ENCODE measurements at places on chromosomes 5 and 9.
A peak's percentile ranks its signal among the peaks of the same experiment; 100 is the strongest.

GRCh38 chr9:74696520-74696919, 191.2 kb downstream of the TRPM6 start:
- DNase-seq: no peak

DNA sequence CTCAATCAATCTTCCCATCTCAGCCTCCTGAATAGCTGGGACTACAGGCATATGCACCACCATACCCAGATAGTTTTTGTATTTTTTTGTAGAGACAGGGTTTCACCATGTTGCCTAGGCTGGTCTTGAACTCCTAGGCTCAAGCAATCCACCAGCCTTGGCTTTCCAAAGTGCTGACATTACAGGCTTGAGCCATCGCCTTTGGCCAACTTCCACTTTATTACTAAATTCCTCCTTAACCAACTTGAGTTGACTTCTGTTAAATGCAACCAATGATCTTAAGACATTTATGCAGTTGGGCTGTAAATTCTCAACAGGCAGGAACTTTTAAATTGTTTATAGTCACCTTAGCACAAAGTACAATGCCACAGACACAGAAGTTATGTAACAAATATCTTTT, 2.8 kb downstream of the LARS1 start:
- DNase-seq: no peak

DNA sequence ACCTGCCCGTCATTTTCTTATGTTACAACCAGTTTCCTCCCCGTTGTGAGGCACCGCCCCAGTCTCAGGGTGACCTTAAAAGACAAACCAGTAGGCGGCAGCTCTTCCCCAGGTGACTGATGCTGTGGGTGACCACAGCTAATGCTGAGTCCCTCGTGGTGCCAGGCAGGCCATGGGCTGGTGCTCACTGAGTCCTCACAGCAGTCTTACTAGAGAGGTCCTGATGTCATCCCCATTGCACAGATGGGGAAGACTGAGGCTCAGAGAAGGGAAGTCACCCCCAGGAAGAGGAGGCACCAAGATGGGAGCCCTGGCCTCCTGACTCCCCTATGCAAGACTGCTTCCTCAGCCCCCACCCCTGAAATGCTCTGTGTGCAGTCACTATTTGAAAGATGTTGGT, 978 bp downstream of the CFAP157 start:
- DNase-seq: no peak

GRCh38 chr9:93962561-93963440, 7.6 kb upstream of the BARX1 start:
- DNase-seq: peak; percentile 84

DNA sequence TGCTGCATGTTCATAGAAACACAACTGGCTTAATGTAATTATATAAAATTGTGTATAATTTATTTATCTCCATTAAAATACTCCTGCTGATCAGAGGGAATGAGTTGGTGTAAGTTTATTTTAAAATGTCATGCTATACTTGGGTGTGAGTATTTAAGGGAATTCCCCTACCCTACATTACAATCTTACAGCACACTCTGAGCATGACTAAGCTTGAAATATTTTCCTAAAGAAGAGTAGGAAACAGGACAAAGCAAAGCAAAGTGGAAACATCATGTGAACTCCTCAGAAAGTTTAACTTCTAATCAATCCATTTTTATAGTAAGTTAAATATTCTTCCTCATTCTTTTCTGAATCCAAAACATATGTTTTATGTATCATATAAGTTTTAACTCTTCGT, 1271.3 kb downstream of the EFNA5 start:
- DNase-seq: no peak

GRCh38 chr5:69528035-69528434, 32.0 kb upstream of the GTF2H2C start:
- DNase-seq: no peak

- no peak for DNase-seq
Observed at GRCh38 chr5:119966028-119966427, 336.7 kb downstream of the FAM170A start.

DNA sequence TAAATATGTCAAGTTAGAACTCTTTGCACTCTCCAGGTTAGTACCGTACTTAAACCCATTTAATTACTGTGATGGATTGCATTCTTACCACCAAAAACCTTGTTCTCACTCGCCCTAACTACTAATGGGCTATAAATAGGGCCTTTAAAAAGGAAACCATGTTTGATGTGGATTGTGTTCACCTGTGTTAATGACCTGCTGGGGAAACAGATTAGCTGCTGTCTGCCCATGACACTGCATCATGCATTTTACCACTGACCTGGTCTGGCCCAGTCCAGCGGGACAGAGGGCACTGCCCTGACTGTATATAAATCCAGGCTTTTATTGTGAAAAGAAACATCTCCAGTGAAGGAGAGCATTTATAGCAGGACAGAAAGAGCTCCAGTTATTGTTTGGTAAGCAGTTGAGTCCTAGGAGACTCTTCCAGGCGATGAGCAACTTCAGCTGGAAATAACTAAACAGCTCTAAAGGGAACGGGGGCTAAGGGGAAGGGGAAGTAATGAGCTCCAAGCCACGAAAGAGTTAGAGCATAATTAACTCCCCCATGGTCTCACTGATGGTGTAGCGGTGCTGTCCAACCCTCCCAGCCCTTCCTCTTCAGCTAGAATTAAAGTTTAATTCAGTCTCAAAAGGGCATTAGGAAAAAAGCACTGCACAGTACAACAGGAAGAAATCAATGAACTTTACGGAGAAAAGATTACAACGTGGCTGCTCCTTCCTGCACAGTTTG, 303.1 kb downstream of the ENC1 start:
- DNase-seq: no peak

- no peak for DNase-seq
Observed at GRCh38 chr5:163433271-163433670, 4.1 kb upstream of the CCNG1 start.

- DNase-seq: no peak
Observed at GRCh38 chr9:110746211-110746930, 77.8 kb downstream of the MUSK start.

- no peak for DNase-seq
Observed at GRCh38 chr9:38003230-38003629, 65.8 kb downstream of the SHB start.

DNA sequence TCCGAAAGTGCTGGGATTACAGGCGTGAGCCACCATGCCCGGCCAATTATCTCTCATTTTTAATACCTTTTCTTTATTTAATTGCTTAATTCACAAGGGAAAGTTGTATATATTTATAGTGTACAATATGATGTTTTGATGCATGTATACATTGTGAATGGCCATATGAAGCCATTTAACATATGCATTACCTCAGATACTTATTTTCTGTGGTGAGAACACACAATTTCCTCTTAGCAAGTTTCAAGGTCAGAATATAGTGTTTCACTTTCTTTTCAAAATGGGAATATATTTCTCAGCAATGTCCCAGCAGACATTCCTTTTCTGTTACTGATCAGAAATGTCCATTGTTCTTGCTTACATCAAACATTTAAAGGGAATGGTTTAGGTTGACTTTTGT, 1596.3 kb downstream of the MAT2B start:
- DNase-seq: no peak

DNA sequence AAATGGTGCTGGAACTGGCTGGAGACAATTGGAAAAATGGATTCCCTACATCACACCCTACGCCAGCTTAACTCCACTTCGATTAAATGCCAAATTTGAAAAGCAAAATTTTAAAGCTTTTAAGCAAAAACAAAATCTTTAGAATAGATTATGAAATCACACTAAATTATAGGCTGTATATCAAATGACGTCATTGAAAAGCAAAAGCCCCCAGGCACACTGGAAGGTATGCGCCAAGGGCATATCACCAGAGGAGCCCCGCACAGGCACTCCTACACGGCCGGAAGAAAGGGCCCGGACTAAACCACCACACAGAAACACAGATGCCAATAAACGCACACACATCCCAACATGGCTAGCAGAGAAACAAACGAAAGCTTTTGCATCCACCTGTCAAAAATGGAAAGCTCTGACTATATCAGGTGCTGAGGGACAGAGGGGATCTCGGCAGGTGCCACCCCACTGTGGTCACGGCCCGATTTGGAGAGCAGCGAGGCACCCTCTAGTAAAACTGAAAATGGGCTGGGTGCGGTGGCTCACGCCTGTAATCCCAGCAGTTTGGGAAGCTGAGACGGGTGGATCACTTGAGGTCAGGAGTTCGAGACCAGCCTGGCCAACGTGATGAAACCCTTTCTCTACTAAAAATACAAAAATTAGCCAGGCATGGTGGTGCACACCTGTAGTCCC, 17.0 kb upstream of the MXD3 start:
- no peak for DNase-seq

- peak; percentile 48 for DNase-seq
Observed at GRCh38 chr9:3751125-3751758, 225.4 kb upstream of the RFX3 start.

DNA sequence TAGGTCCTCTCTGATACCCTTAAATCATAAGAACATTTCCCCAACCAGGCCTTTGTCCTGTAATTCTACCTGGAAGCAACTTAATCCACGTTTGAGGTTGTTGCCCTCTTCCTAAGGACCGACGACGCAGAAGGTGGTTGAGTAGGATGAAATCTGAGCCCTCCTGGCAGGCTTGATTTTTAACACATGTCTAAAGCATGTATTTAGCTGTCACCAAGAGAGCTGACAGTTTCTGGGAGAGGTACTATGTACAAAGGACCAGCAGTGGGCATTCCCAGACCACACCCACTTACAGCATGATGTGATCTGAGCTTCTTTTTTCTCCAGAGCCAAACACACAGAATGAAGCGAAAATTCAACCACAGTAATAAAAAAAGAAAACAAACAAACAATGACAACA, 260.9 kb downstream of the SH3GL2 start:
- no peak for DNase-seq

DNA sequence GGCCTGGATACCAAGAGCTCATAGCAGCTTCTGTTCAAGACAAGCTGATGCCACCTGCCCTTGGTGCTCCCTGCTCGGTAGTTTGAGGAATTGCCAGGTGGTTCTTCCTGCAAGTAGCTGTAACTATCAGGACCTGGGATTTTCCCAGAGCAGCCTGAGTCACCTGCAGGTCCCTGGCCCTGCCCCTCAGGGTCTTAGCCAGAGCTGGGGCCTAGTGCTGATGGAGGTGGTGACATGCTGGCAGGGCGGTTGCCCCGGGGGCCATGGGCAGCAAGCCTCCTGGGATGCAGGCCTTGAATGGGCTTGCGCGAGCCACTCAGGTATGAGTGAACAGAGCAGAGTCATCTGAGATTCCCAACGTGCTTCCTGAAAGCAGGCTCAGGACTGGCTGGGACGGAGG, 262.3 kb downstream of the HSPA4 start:
- no peak for DNase-seq

DNA sequence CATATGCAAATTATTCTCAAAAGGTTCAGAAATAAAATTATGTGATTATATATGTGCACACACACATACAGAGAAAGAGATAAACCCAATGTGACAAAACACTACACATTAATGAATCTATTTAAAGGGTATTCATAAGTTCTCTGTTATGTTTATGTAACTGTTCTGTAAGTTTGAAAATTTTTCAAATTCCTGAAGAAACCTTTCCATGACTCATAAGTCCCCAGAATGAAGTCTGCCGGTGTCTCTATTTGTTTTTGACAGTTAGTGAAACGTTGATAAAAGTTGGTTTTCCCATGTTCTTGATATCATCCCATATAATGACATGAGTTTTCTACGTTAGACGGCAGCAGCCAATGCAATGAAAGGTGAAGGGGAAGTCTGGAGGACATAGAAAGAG, 199.5 kb upstream of the PUM3 start:
- DNase-seq: no peak

DNA sequence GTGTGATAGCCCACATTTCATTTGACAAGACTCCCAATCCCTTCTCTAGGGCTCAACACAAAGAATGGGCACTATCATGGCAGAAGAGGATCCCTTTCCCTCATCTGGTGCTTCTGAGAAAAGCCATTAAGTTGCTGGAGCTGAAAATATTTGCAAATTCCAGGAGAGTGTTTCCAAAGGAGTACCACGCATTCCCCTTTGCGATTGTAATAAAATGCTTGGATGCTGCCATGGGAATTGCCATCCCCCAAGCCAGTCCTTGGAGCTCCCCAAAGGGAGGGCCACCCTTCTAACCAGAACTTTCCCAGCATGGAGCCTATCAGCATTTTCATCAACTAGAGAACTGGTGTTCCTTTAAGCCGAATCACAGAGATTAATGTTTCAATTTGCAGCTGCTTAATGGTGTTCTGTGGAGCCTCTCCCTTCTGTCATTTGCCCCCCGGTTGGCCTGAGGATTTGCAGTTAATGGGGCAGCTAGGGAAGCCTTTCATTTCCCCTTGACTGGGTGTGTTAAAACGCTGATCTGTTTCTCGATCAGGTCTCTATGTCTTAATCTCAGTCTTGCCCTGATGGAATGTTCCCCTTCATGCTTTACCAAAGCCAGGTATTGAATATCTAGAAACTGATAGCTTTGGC, 133.0 kb downstream of the ENC1 start:
- no peak for DNase-seq

DNA sequence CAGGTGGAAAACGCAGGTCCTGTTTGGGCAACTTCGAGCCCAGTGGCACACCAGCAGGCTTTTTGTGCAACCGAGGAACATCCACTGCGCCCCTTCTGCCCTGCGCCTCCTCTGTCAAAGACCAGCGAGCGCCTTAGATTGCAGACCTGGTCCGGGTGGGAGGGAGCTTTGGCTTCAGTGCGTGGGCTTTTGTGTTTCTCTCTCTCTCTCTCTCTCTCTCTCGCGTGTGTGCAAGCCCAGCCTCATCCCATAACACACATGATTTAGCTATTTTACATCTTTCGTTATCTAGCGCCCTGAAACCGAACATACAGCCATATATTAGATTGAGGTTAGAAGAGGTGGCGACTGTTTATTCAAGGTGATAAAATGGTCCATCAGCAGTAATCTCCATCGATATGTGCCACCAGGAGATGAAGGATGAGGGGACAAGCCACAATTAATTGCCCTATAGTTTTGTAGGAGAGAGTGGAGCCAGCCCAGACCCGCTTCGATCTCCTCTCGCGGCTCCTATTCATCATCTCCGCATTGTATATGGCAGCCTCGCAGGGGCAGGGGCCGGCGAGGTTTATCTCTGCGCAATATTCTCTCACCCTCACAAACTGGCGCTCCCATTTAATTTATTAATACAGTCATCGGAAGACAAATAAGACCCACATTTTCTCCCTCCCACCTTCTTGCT, 5.3 kb downstream of the PRDM6 start:
- no peak for DNase-seq

DNA sequence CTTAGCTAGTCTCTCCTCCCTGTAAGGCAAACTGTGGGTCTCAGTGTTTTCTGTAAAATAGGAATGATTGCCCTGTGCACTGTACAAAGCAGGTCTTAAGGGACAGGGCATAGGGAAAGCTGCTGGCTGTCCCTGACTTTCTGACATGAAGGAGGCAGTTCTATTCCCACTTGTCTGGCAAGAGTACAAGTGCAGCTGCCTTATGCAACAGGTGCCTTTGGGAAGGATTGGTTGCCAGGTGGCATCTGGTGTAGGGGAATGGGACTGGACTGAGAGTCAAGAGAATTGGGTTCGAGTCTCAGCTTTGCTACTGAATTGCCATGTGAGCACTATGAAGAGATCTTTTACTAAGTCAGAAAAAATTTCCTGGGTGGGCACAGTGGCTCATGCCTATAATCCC, 10.0 kb downstream of the BSPRY start:
- no peak for DNase-seq
